CD4-positive, alpha-beta T cell treated with Interleukin-21 for 1 hour (primary cell): ENCODE measurements at places on chromosomes 4 and X.

DNA sequence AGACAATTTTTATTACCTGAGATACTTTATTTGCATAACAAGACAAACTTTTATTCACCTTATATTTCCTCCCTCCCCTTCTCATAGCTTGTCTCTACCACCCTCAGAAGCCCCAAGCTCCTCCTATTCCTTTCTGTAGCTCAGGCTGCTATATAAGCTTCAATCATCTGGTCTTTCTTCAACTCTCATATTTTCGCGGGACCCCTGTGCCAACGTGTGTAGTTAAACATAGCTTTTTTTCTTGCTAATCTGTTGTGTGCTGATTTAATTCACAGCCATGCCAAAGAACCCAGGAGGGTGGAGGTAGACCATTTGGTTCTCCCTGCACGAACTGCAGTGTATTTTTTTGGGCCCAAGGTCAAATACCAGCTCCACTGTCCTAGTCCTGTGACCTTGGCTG, 21.1 kb upstream of the CD38 start:
- DNase-seq, result no peak

- no peak for DNase-seq
These were observed 78.4 kb downstream of the PDS5A start for GRCh38 chr4:39899291-39899690.

DNA sequence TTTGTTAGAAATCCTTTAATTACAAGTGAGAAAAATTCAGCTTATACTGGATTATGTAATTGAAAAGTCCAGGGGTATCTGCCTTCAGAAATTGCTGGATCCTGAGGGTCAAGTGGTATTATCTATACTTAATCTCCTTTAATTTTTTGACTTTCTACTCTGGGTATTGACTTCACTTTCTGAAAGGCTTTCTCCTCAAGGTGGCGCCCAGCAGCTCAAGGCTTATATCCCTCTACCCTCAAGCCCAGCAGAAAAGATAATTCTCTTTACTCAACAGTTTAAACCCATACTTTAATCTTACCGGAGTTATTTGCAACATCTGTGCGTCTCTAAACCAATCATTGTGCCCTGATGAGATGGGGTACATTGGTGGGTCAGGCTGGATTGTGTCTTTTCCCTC, 129.5 kb downstream of the LARP7 start:
- DNase-seq, result no peak

DNA sequence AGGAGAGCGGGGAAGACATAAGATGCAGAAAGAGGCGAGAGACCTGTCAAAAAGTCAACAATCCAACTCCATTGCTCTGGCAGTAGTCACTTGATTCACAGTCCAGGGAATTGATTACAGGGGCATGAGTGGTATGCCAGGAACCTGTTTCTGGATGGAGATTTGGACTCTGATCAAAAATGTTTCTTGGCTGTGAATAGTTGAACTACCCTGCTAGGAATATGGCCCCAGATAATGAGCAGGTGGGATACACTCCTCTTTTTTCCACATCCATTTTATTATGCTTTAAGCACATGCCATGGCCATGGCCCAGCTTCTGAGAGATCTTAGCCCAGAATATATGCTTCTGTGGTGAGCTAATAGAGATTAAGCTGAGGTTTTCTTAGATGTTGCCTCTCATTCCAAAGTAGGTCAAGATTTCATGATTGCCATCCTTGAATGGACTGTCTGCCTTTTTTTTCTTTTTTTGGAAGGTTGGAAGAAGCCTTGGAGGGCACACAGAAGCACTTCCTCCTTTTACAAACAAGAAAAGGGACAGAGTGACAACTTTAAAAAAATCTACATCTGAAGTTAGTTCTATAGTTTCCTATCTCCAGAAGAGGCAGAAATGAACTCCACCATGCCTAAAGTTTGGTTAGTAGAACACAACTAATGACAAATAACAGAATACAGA, 121.9 kb downstream of the KIT start:
- DNase-seq, result no peak

- DNase-seq, result no peak
These were observed 8.8 kb downstream of the FNIP2 start for GRCh38 chr4:158777423-158778155.
